Cardiac muscle cell (in vitro differentiated cells and primary cell): ENCODE measurements at places on chromosomes 7 and 10. TPM values are rescaled to one million over a fixed set of nuclear protein-coding genes. Genes with fewer than 3 reads are reported as not detected.

DNA sequence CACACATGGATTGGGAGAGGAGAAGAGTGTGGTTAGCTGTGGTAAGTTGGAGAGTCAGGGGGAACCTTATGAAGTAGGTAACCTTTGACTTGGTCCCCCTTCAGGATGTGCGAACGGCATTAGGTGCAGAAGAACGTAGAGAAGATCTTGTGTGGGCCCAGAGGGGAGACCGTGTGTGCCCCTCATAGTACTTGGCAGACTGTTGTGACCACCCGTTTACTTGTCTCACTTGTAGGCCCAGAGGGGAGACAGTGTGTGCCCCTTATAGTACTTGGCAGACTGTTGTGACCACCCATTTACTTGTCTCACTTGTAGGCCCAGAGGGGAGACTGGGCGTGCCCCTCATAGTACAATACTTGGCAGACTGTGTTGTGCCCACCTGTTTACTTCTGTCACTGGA is 2.6 kb downstream of the GTPBP4 start:
- DNase-seq: no peak

GRCh38 chr7:24704311-24704710 is 53.0 kb downstream of the GSDME start:
- no peak for DNase-seq

Gene ANKRD2
- not detected in 2 replicates for polyA plus RNA-seq

DNA sequence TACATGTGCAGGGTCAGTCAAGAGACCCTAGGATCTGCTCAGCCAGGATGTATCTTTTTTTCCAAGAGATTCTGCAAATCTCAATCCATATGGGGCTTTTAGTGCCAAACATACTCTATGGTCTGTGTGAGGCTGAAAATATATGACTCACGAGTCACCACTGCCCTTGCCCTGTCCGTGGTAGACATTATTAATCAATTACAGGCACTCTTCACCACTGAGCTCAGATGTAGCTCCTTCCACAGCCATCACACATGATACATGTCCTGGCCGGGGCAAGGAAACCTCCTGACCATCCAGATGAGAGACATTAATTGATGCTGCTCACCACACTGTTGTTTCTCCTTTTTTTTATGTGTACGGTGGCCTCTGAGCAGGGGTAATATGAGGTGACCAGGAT is 90.2 kb upstream of the RET start:
- DNase-seq: no peak

DNA sequence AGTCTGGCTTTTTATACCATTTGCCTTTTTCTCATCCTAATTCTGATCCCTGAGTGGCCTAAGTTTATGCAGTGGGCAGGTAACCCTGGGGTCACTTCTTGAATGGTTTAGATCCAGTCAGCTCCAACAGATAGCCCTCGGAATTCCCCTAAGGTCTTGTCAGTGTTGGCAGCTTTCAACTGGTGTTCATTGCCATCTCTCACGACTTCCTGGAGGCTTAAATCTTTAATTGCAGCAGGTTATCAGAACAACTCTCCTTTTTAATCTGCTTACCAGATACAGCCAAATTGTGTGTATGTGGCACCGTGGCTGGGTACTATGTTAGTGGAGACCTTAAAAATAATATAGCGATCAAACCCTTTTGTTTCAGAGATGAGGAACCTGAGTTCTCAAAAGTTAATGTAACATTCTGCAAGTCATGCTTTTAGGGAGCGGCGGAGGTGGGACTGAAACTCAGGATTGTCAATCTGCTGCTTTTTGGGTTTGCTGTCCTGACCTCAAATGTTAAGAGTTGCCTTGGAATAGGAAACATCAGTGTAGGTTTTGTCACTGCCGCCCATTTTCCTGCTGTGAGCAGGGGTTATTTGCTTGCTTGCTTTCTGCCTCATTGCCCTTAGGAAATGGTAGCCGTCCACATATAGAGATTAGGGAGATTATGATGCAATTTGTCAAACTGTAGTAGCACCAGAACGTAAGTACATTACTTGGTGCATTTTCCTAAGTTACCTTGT is 818 bp downstream of the DLD start:
- DNase-seq: no peak

DNA sequence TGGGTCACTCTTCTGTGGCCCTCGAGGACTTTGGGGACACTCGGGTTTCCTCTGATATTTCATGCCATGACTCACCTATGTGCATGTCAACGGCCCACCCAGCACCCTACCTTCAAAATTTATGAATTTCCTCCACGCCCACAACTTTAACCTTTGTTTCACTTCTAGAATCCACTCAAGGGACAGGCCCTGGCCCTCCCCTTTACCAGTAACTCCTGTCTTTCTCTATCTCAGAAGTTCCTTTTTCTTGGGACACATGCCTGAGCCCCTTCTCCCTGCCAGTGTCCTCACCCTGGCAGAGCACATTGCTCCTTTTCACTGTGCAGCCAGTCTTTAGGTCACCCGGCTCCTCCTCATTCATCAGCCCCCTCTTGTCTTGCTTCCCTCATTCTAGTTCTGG is 282.5 kb upstream of the KLF6 start:
- DNase-seq: no peak

DNA sequence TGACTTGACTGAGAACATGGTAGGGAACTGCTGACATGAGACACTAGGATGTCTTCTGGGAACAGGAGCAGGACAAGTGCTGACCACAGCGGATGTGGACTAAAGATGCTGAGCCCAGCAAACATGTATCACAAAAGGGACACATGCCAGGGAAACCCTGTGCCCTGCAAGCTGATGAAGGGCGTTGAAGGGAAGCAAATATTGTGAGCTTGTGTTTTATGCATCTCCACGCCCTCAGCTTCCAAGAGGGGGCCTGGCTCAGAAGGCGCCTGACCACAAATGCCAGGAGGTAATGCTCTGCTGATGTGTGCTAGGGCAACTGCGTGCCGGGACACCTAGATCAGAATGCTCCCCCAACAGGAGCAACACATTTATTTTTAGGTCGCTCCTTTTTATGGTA is 207.3 kb downstream of the CXCL12 start:
- DNase-seq: no peak
